ENCODE measurements at places on chromosomes 4 and X.
A peak's percentile ranks its signal among the peaks of the same experiment; 100 is the strongest.

DNA sequence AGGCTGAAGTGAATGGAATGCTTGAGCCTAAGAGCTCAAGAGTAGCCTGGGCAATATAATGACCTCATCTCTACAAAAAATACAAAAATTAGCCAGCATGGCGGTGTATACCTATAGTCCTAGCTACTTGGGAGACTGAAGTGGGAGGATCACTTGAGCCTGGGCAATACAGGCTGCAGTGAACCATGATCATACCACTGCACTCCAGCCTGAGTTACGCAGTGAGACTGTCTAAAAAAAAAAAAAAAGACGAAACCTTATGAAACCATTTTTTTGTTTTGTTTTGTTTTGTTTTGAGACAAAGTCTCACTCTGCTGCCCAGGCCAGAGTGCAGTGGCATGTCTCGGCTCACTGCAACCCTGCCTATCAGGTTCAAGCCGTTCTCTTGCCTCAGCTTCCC, 36.9 kb downstream of the TLR10 start:
- no peak for DNase-seq

DNA sequence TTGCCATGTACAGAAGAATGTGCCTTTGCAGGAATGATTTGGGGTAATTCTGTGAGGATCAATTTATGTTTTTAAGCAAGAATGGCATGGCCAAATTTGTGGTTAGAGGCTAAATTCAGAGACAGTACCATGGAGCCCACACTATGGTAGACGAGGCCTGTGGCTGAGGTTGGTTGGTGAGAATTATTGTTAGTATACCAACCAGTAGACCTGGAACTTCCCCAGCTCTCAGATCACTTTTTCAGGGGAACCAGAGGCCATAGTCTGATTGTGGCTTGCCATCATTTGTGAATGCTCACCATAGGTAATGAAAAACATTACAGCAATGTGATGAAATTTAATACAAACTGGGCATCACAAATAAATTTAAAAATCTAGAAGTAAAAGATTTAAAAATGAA, 56.3 kb downstream of the SHISA3 start:
- DNase-seq = no peak

DNA sequence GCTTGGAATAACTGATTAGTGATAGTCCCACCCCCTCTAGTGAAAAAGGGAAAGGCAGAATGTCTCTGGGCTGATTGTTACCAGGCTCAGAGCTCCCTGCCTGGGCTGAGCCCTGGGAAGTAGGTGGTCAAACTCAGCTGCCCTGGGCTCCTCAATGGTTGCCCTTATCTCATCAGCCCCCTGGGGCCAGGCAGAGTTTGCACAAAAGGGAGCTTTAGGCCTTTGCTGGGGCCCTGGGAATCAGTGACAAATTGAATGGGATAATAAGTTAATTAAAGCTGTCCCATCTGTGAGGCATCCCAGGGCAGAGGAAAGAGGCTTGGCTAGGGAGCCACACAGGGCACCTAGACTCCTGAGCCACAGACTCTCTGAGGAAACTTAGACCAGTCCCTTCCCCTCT, 89.0 kb downstream of the EFNB1 start:
- DNase-seq = no peak

- no peak for DNase-seq
Observed at GRCh38 chrX:109952050-109952449, 50.9 kb upstream of the TMEM164 start.

GRCh38 chr4:108351791-108352190, 183.1 kb upstream of the LEF1 start:
- DNase-seq = no peak

DNA sequence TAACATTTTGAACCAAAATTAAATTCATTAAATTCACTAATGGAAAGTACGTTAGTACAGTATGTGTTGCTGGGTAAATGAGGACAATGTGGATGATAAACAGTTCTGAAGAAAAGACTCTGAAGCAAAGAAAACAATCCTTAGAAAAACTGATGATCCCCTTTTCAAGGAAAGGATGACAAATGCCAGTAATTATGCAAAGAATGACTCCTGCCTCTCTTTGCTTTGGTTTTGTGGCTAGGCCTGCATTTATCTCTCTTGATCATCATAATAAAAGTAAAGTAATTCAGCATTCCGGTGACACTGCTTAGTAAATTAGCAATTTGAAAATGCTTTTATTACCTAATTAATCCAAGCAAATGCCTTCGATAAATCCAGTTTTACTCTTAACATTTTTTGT, 652.2 kb upstream of the DIPK2B start:
- no peak for DNase-seq

DNA sequence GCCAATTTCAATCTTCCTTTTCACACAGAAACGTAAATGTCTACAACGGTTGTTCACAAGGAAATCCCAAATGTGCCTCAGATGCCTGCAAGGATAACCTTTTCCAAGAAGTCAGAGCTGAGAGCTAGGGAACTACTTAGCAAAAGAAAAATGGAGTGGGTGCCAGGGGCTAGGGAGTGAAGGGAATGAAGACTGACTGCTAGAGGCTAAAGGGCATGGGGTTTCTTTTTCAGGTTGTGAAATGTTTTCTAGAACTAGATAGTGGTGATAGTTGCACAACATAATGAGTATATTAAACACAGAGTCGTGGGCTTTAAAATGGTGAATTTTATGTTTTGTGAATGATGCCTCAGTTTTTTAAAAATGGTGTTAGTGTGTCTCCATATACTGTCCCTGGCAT, 53.4 kb downstream of the CD99L2 start:
- no peak for DNase-seq

DNA sequence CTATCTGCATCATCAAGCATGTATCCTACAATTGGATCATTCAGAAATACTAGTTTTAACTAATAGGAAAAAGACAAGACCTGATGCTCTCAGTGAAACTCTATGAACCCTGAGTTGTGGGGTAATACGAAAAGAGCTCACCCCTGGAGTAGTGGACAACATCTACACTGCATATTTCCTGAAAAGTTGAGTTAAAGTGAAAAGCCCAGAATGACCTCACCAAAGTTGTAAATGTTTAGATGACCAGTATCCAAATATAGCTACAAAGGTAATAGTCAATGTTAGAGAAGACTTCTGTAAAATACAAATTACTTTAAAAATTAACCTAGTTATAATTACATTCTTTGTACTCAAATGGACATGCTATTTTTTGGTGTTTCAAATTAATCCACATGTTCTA, 52.8 kb upstream of the SRPX start:
- DNase-seq = no peak

- no peak for DNase-seq
Observed at GRCh38 chr4:89468602-89469001, 161.0 kb upstream of the GPRIN3 start.

GRCh38 chr4:189304809-189305208, 635.9 kb upstream of the FRG1 start:
- DNase-seq = no peak

DNA sequence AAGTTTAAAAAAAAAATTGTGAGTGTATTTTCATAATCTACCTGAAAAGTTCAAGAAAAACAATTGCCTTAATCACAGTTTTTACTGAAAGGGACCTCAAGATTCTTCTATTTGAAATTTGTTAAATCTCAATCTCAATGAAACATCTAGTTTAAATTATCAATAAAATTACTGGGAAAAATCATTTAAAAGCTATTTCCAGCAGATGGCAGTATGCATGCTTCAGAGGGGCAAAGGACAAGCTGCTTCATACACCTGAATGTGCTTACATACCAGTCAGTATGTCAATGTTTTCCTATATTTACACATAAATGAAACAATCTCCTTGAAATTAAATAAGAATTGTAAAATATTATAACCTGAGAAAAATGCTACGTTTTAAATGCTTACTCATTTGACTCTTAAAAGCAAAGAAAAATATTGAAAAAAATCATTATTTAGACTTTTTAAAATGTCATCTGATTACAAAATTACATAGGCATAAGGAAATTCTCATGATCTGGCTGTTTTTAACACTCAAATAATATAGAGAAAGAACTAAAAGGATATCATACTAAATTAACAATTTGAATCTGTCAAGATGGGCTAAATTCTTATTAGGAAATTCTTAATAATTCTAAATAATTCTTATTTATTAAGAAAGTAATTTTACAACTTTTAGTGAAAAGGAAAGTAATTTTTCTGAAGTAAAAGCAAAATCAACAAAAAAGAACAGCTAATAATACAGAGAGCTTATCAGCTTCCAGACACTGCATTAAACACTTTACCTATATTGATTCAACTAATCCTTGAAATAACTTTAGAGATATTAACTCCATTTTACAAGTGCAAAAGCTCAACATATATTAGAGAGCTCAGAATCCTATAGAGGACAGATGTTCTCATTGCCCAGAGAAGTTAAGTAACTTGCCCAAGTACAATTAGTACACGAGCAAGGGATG, 242.1 kb downstream of the ADAMTS3 start:
- DNase-seq = no peak

DNA sequence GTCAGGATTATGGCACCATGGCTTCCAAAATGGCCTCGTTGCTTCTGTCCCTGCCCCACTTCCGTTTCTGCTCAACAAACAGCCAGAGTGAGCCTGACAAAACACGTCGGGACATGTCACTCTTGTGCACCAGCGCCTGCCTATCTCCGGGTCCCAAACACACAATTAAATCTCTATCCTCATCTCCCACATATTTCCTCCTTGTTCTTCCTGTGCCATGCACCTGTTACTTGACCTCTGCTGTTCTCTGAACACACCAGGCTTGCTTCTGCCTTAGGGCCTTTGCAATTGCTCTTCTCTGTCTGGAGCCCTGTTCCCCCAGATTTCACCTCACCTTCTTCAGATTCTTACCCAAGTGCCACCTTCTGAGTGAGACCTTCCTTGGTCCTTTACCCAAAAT, 12.7 kb upstream of the CD38 start:
- no peak for DNase-seq

DNA sequence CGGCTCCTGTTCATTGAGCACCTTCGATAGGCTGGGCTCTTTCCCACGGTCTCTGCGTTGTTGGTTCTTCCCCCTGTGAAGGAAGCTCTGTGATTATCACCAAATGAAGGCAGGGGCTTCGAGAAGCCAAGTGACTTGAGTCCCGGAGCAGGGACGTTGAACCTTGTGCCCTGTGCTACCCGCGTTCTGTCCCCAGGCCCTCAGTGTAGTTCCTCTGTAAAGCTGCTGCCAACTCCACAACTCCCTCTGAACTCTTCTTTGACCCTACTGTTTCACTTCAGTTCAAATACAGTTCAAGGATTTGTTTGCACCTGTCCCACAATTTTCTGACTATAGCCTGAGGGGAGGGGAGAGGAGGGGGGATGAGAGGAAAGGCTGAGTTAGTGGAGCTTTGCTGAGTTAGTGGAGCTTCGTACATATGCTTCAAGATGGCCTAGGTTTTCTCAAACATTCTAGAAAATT, 635 bp upstream of the PHF8 start:
- no peak for DNase-seq

DNA sequence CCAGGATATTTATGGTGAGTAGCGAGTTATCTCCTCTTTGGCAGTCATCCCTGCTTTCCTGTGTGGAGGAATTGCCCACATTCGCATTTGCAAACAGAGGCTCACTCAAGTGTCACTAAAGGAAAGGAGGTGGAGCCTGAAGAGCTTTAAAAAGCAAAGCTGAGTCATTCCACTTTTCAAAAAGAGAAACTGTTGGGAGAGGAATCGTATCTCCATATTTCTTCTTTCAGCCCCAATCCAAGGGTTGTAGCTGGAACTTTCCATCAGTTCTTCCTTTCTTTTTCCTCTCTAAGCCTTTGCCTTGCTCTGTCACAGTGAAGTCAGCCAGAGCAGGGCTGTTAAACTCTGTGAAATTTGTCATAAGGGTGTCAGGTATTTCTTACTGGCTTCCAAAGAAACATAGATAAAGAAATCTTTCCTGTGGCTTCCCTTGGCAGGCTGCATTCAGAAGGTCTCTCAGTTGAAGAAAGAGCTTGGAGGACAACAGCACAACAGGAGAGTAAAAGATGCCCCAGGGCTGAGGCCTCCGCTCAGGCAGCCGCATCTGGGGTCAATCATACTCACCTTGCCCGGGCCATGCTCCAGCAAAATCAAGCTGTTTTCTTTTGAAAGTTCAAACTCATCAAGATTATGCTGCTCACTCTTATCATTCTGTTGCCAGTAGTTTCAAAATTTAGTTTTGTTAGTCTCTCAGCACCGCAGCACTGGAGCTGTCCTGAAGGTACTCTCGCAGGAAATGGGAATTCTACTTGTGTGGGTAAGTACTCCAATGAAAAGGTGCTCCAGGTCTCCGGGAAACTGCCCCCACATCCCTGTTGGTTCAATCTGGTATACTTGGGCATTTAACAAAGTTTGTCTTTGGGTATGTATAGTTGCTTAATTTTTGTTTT, at the start of gene EGF:
Gene EGF (plus strand): TSS at position 178 of the 890 bp plus-strand sequence. CDS start 453 bp downstream, at position 631.
- DNase-seq = peak; percentile 21

- no peak for DNase-seq
Observed at GRCh38 chr4:125168531-125168930, 146.2 kb upstream of the FAT4 start.

GRCh38 chrX:109672239-109672638, 47.3 kb upstream of the KCNE5 start:
- DNase-seq = no peak

DNA sequence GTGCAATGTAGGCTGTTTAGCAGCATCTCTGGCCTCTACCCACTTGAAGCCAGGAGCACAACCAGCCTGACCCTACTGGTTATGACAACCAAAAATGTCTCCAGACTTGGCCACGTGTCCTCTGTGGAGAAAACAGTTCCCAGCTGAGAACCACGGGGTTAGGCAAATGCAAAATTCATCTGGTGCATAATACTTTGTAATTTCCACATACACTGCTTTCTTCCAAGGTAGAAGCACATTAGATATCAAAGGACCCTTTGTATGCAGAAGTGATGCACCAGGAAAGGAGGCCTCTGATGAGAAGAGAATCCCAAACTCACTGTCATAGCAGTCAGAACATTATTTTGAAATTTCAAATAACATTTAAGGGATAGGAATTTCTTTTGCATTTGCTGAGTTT, 26.3 kb downstream of the MFAP3L start:
- DNase-seq = no peak

GRCh38 chr4:36173905-36174304, 70.4 kb downstream of the ARAP2 start:
- no peak for DNase-seq

- no peak for DNase-seq
Observed at GRCh38 chr4:68288393-68288740, 42.9 kb upstream of the TMPRSS11B start.

DNA sequence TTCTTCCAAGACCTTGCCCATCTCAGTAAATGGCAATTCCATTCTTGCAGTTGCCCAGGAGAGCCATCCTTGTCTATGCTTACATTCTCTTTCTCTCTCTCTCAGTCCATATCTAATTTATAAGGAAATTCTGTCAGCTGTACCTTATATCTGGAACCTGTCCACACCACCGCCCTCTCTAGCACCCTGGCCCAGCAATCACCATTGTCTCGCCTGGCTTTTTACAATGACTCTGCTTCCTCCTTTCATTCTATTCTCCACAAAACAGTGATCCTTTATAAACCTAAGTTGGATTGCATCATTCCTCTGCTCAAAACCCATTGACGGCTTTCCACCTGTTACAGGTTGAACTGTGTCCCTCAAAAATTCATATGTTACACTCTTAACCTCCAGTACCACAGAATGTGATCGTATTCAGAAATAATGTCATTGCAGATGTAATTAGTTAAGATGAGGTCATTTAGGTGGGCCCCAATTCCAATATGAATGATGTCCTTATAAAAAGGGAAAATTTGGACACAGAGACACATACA, 31.3 kb downstream of the APBB2 start:
- DNase-seq = no peak
